Endothelial cell of umbilical vein (primary cell): ENCODE measurements at places on chromosomes 5 and 9. TPM values are rescaled to one million over a fixed set of nuclear protein-coding genes. Genes with fewer than 3 reads are reported as not detected.

DNA sequence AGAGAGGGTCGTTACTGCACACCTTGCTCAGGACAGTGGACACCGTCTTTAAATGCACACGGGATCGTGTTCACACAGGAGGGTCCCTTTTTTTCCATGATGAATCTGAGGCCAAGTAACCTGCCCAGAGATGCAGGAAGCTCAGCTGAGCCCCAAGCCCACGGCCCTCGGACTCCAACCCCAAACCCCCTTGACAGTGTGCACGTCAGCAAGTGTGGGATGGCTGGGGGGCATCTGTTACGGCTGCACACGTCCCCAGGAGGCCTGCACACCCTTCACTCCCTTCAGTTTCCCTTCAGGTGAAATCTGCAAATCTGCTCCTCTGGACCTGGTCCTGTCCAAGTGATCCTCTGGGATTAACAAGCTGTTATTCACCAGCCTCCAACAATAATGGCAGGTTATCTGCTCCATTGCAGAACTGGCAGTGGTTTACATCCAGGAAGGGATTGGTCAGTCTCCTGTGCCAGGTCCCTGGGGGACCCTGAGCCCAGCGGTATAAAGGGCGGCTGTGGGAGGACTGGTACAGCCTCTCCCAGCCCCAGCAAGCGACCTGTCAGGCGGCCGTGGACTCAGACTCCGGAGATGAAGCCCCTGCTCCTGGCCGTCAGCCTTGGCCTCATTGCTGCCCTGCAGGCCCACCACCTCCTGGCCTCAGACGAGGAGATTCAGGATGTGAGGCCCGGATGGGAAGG lies at the start of gene LCN1:
TSS of gene LCN1 (plus strand) at position 525 of the 692 bp plus-strand sequence. CDS start at position 583, 58 bp downstream.
- DNase-seq, result no peak
- H3K36me3 ChIP-seq, result no peaks in the 10 kb centered on the region
- no peak within 1 kb of the TSS for H3K4me3 ChIP-seq
- H3K27me3 ChIP-seq, result no peaks in the 10 kb centered on the region
- peaks cover 2% of the 10 kb centered on the region for H3K4me1 ChIP-seq

DNA sequence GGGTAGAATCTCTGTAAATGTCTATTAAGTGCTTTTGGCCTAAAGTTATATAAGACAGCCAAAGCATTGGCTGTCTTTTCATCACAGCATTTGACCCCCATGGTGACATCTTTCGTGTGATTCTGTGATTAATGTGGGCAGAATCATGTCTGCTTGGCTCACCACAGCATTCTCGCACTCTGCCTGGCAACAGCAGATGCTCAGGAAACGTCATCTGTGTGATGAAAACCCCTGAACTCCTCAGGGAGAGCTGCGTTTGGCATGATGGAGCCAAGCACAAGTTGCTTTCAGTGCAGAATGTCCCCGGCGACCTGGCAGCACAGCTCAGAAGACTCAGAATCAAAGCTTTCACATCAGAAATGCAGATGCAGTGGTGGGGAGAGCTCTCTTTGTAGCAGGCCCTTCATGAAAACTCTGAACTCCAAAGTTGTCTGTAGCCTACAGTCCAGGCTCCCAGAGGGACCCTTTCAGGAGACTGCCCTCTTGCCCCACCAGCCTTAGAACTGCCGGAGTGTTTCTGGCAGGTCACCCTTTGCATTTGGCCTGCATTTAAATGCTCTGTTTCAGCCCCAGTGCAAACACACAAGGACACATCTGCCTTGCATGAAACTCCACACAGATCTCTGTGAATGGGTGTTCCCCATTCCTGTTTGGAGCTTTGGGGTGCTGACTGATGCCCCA lies 155.6 kb upstream of the PANK3 start:
- no peak for DNase-seq
- no peaks in the 10 kb centered on the region for H3K36me3 ChIP-seq
- no peak overlapping the region for H3K4me3 ChIP-seq
- no peak overlapping the region for H3K27ac ChIP-seq
- no peaks in the 10 kb centered on the region for H3K4me1 ChIP-seq
- no peaks in the 10 kb centered on the region for H3K27me3 ChIP-seq

DNA sequence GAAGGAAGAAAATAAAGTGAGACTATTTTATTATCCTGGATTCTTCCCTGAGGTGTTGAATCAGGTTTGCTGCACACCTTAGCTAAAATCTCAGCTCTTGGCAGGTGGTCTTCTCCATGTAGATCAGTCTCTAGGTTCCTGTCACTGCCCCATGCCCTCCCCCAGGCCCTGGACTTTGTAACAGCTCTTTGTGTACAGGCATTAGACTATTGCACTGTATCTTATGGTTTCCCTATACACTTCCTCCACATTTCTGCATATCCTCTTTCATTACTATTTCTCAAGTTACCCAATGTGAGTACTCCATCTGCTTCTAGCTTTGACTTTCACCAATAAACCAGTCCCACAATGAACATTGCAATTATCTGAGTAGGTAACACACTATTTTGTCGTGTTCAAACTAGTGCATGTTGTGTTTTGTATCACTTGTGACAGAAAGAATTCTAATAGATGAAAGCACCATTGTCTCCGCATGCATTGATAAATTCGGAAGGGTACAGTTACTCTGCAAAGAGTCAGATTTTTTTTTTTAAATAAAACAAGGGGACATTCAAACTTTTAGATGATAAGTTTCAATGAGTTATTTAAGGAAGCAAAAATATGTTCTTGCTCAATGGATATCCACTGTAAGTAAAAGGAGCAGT lies 1348.7 kb upstream of the C9orf72 start:
- H3K4me1 ChIP-seq, result no peaks in the 10 kb centered on the region
- no peaks in the 10 kb centered on the region for H3K36me3 ChIP-seq
- H3K27me3 ChIP-seq, result no peaks in the 10 kb centered on the region
- DNase-seq, result no peak

Gene TXNDC8
- total RNA-seq, result not detected in 2 replicates

DNA sequence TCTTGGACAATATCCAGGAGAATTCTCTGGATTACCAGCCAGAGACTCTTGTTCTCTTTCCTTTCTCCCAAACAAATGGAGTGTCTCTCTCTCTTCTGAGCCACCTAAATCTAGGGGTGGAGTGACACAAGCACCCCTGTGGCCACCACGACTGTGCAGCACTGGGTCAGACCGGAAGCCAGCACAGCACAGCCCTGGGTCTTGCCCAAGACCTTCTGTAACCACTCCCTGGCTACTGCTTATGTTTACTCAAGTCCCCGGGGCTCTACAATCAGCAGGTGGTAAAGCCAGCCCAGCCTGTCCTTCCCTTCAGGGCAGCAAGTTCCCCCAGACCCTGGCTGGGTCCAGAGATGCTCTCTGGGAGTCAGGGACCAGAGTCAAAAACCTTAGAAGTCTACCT lies 110.0 kb upstream of the TUT7 start:
- no peaks in the 10 kb centered on the region for H3K36me3 ChIP-seq
- H3K4me1 ChIP-seq, result no peaks in the 10 kb centered on the region
- no peak overlapping the region for H3K27ac ChIP-seq

Gene MINAR2
- total RNA-seq, result not detected in 2 replicates

Gene NUTM2G
- total RNA-seq, result not detected in 2 replicates

GRCh38 chr5:143132739-143133138 lies 270.7 kb downstream of the NR3C1 start:
- no peaks in the 10 kb centered on the region for H3K36me3 ChIP-seq
- no peaks in the 10 kb centered on the region for H3K4me1 ChIP-seq
- no peak overlapping the region for H3K27ac ChIP-seq
- peaks cover 2% of the 10 kb centered on the region for H3K27me3 ChIP-seq
- DNase-seq, result no peak
- H3K4me3 ChIP-seq, result no peak overlapping the region

GRCh38 chr9:83007521-83008300 lies 55.2 kb downstream of the RASEF start:
- H3K27ac ChIP-seq, result no peak overlapping the region
- no peak overlapping the region for H3K4me3 ChIP-seq
- H3K27me3 ChIP-seq, result no peaks in the 10 kb centered on the region
- H3K4me1 ChIP-seq, result no peaks in the 10 kb centered on the region

DNA sequence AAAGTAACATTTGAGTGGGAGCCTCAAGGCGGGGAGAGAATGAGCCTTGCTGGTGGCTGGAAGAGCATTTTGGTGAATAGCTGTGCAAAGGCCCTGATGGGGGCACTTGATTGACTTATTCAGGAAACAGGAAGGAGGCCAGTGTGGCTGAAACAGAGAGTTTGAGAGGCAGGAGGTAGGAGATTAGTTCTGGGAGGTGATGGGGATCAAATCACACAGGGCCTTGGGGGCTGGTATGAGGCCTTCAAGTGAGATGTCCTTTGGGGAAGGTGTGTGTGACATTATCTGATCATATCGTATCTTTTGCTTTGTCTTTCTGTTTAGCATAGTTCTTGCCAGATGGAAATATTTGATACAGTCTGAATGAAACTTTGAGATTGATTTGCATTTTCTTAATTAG lies 172.3 kb downstream of the TENT4A start:
- no peaks in the 10 kb centered on the region for H3K27me3 ChIP-seq
- no peak overlapping the region for H3K27ac ChIP-seq
- H3K36me3 ChIP-seq, result no peaks in the 10 kb centered on the region
- DNase-seq, result no peak
- no peak overlapping the region for H3K4me3 ChIP-seq

GRCh38 chr5:64144425-64145215 lies 21.0 kb upstream of the RNF180 start:
- H3K4me1 ChIP-seq, result peaks cover 6% of the 10 kb centered on the region
- H3K27ac ChIP-seq, result no peak overlapping the region
- H3K36me3 ChIP-seq, result no peaks in the 10 kb centered on the region
- no peak overlapping the region for H3K4me3 ChIP-seq
- DNase-seq, result peak; percentile 29

GRCh38 chr5:167939686-167940085 lies 351.8 kb upstream of the WWC1 start:
- no peak overlapping the region for H3K4me3 ChIP-seq
- DNase-seq, result no peak
- no peaks in the 10 kb centered on the region for H3K4me1 ChIP-seq
- H3K36me3 ChIP-seq, result no peaks in the 10 kb centered on the region
- H3K27ac ChIP-seq, result no peak overlapping the region

DNA sequence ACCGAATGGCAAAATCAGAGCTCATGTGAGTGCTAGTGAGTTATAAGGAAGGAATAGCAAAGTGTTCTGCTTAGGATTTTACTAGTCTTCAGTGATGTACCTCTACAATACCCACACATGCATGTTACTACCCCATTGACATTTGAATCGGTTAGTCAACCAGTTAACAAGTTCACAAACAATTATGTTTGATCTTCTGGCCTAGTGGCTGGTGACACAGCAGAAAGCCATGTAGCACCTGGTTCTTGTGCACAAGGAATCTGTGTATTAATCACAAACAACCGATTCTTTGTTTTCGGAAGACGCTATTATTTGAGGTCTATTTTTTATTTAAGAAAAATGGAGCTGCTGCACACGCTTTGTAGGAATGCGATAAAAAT lies 41.9 kb downstream of the NTRK2 start:
- H3K27ac ChIP-seq, result no peak overlapping the region
- no peak for DNase-seq
- H3K4me3 ChIP-seq, result no peak overlapping the region
- H3K36me3 ChIP-seq, result no peaks in the 10 kb centered on the region
- peaks cover 10% of the 10 kb centered on the region for H3K4me1 ChIP-seq

Gene TERT
- total RNA-seq, result not detected in 2 replicates

DNA sequence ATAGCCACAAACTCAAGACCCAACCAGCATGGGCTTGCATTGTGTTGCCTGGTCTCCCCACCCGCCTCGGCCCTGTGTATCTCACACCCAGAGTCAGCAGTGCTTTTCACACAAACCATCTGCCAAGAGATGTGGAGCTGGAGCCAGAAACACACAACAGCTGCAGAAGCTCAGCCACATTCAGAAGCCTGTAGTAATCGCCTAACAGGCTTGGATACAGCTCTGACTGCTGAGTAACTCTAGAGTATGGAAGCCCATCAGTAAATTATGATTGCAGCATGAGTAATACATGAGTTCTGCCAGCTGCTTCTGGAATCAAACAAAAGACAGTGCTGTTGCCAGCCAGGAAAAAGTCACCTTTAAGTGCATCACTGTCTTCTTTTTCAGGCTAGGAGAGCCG lies 16.0 kb downstream of the TEK start:
- no peaks in the 10 kb centered on the region for H3K36me3 ChIP-seq
- H3K4me3 ChIP-seq, result no peak overlapping the region
- H3K4me1 ChIP-seq, result peaks cover 30% of the 10 kb centered on the region
- H3K27me3 ChIP-seq, result no peaks in the 10 kb centered on the region

GRCh38 chr9:86353655-86354010 lies 577 bp downstream of the TUT7 start:
- peak overlapping the region; percentile 84 for H3K27ac ChIP-seq
- DNase-seq, result peak; percentile 56
- no peaks in the 10 kb centered on the region for H3K36me3 ChIP-seq
- H3K27me3 ChIP-seq, result no peaks in the 10 kb centered on the region
- H3K4me3 ChIP-seq, result peak overlapping the region; percentile 83

DNA sequence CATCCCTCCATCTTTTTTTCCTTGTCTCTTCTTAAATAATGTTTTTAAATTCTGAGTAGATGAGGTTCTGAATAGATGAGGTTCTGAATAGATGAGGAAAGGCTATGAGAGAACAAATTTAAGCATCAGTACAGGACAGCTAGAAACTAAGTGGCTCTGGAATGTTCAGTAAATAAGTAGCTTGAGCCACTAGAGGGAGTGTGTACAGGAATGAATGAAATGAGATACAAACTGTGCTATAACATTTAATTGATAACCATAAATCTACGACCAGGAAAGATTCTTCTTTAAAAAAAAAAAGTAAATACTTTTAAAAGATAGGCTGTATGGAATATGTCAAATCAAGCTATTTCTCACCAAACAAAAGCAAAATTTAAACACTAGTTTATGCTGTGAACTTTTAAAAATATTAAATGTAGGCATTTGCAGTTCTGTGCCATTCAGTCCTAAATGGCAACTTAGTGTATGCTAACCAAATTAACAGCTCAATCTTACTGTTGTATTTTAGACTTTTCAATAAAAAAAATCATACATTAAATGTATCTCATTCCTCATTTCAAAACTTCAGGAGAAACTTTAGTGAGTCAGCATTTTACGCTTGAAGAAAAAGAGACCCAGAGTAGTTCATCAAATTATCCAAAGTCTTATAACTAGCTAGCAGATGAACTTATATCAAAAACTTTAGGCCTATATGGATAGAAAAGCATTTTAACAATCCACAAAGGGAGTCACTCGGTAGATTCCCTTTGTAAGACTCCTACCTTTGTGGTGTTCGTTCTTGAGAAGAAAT lies 70.4 kb upstream of the SNX2 start:
- H3K4me1 ChIP-seq, result no peaks in the 10 kb centered on the region
- H3K4me3 ChIP-seq, result no peak overlapping the region
- H3K27me3 ChIP-seq, result no peaks in the 10 kb centered on the region

GRCh38 chr9:88835038-88835466 lies 156.2 kb upstream of the S1PR3 start:
- no peak overlapping the region for H3K4me3 ChIP-seq
- no peak overlapping the region for H3K27ac ChIP-seq
- H3K27me3 ChIP-seq, result no peaks in the 10 kb centered on the region
- DNase-seq, result peak; percentile 45
- H3K4me1 ChIP-seq, result peaks cover 12% of the 10 kb centered on the region

DNA sequence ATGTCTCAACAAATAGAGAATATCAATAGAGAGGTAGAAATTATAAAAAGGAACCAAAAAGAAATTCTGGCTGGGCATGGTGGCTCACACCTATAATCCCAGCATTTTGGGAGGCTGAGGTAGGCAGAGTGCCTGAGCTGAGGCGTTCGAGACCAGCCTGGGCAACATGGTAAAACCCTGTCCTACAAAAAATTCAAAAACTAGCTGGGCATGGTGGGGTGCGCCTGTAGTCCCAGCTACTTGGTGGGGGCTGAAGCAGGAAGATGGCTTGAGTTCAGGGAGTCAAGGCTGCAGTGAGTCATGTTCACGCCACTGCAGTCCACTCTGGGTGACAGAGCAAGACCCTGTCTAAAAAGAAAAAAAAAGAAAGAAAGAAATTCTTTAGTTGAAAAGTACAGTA lies 24.9 kb downstream of the IPPK start:
- DNase-seq, result no peak
- H3K27me3 ChIP-seq, result no peaks in the 10 kb centered on the region
- no peak overlapping the region for H3K27ac ChIP-seq
- H3K4me3 ChIP-seq, result no peak overlapping the region
- H3K36me3 ChIP-seq, result peaks cover 12% of the 10 kb centered on the region
